Heart left ventricle (tissue), 16 donors: ENCODE measurements at places on chromosomes 12 and 14.

GRCh38 chr12:114414866-114415524 lies 9.1 kb upstream of the TBX5 start:
- DNase-seq, result no peak

DNA sequence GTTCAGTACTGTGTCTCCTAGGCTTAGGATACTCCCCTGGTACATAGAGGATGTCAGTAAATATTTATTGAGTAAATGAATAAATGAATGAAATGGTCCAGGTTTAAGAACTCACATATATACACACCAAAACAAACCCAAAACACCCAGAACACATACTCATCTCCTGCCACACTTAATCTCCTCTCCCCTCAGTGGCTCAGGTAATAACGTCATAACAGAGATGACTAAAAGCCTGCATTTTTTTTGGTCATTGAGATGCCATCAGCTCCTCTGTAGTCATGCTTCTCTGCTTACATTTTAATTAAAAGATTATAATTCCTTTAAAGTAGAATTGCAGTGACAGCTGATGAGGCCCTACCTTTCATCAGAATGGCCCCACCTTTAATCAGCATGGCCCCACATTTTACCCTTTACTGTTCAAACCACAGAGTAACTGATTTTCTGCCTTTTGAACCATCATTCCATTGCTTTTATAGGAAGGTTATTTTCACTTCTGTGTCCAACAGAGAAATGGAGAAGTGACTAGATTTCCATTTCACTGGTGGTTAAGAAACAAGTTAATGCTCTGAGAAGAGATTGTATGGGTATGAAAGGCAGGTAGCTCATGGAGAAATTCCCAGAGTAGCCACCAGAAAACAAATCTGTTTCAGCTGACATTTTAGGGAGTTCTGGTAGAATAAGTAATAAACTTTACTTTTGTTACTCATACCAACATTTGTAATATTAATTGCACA lies 193.4 kb upstream of the ATP2B1 start:
- DNase-seq, result no peak

DNA sequence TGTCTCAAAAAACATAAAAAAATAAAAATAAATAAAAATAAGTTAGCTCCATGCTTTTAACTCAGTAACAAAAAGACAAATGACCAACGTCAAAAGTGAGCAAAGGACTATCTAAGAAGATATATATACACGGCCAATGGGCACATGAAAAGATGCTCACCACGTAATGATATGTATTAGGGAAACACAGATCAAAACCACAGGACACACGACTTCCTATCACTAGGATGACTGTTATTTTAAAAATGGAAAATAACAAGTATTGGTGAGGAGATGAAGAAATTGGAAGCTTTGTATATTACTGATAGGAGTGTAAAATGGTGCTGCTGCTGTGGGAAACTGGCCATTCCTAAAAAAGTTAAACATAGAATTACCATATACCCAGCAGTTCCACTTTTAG lies 20.2 kb upstream of the P2RX7 start:
- DNase-seq, result no peak

- DNase-seq, result no peak
These were observed 16.6 kb downstream of the FBXW8 start for GRCh38 chr12:116927244-116927940.

- DNase-seq, result no peak
These were observed 136.8 kb downstream of the TBX5 start for GRCh38 chr12:114269153-114269552.

- DNase-seq, result no peak
These were observed 66.3 kb downstream of the MBIP start for GRCh38 chr14:36254020-36254624.

DNA sequence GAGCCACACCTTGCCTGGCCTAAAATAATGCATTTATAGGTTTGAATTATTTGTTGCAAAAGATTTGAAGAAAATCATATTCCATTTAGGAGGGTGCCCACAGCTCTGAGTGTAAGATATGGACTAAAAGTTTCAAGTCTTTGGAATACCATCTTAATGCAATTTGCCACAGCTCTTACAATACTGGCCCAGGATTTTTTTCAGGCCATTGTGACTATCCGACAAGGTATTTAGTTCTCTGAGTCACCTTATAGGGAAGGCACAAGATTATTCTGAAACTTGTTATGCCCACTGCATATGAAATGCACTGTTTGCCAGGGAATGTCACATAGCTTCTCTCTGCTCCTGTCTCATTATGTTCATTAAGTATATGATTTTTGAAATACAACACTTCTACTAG lies 29.6 kb upstream of the SLC6A13 start:
- DNase-seq, result no peak

DNA sequence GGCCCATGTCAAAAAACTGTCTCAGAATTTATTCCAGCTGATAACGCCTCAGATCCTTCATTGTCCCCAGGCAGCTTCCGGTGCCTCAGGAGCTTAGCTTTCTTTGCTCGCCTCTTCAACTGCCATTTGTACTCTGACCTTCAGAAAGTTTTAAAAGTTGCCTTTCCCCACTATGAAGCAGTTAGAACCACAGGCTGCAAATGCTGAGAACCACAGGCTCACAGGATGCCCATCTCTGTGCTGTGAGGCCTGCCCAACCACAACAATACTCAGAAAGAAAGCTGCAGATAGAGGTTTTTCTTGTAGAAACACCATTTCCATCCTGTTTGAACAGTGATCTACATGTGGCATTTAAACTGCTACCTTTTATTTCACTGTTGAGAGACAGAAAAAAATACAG lies 131.1 kb downstream of the PRKCH start:
- DNase-seq, result no peak

- DNase-seq, result peak; percentile 15
These were observed 175.3 kb downstream of the TMEM121 start for GRCh38 chr14:105701456-105702274.

- DNase-seq, result peak; percentile 64
These were observed 26.2 kb downstream of the SUSD6 start for GRCh38 chr14:69637503-69638031.

DNA sequence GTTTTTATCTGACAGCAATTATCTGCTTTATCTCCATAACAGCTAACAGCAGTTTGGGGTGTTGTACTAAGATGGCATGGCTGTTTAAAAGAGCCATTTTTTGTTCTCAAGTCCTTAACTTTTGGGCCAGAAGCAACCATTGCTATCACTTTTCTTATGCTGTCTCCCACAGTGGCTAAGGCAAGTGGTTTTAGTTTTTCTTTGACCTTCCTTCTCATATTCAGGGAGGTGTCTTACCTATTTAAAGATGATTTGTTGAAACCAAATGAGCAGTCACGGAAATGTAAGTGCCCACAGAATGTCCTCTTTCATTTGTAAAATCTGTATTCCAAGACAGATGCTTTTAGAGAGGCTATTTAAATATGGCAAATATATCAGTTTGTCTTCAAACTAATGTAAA lies 96.8 kb upstream of the USP15 start:
- DNase-seq, result no peak

- DNase-seq, result no peak
These were observed 250.8 kb downstream of the SLC6A15 start for GRCh38 chr12:84661786-84662185.

- DNase-seq, result no peak
These were observed 159.9 kb upstream of the HIF1A start for GRCh38 chr14:61535458-61535857.

GRCh38 chr12:49121047-49121696 lies 10.0 kb downstream of the TUBA1B start:
- no peak for DNase-seq

DNA sequence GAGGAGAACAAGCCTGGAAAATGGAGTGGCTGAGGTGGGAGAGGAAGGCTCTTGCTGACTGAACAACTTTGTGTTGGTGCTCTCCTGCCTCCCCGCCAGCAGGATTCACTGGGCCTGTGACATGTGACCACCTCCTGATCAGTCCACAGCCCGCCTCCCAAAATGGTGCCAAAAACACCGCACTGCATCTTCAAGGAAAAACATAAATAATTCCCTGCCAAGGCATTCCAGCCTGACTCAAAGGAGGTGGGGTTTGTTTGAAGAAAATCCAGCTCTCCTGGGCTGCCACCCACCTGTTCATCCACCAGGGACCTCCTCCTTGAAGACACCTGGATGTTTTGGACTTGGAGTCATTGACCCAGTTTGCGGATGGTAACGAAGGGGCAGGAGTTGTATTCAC lies 83.8 kb upstream of the PIWIL1 start:
- DNase-seq, result no peak
